DMS53 (cell line): ENCODE measurements at places on chromosomes 1 and 21.
A peak's percentile ranks its signal among the peaks of the same experiment; 100 is the strongest.

GRCh38 chr21:44816761-44817505 is 929 bp downstream of the SUMO3 start:
- DNase-seq: no peak

DNA sequence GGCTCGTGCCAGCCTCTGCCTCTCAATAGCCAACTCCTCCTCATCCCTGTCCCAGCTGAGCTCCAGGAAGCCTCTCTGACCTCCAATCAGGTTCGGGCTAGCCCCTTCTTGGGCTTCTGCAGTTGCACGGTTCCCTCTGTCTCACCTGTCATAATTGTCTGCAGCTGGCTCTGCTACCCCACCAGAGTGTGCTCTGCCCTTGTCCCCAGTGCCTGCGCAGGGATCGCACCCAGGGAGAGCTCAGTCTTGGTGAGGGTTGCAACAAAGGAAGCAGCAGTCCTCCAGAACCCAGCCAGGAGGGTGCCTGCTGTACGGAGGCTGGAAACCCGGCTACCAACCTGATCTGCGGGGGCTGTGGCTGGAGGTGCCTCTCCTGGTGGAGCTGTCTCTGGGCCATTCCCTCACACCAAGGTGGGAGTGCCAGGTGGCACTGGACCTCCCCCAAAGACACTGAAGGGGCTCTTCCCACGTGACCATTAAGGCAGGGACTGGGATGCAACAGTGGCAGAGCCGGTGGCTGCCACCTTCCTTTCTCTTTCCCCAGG is 63.5 kb upstream of the DMRTB1 start:
- DNase-seq: no peak

GRCh38 chr21:34260277-34261008 is 103.4 kb upstream of the KCNE2 start:
- no peak for DNase-seq

- no peak for DNase-seq
These were observed 34.7 kb upstream of the CLSTN1 start for GRCh38 chr1:9858293-9859035.

DNA sequence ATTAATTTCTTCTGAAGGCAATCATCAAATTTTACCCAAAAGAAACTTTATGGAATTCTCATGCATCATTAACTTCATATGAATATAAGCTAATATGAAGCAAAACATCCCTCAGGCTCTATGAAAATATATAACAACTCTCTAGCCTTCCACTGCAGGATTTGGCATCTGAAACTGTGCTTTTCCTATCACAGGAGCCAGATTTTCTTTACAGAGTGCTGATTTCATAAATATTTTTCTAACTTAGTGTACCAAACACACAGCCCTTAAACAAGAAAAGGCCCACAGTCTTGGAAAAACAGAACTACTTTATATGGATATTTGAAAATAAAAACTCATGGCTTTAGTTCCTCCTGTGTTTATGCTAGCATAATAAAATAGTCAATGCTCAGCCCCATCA is 559.5 kb upstream of the CHRM3 start:
- DNase-seq: no peak

DNA sequence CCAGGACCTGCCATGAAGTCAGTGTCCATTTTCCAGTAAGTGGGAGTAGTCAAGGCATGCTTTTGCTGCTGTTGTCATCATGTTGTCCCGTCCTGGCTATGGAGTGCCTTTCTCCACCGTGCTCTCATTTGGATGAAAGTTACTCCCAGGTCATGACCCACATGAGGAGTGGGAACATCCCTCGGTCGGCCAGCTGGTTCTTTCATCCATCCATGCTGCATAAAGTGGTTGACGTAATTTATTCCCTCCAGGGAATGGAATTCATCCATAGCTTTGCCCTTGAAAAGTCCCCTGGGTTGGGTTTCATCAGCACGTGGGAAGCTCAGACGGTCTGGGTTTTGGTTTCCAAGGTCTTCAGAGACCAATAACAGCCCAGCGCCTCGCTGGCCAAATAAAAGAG is 11.6 kb downstream of the PLA2G2A start:
- no peak for DNase-seq

DNA sequence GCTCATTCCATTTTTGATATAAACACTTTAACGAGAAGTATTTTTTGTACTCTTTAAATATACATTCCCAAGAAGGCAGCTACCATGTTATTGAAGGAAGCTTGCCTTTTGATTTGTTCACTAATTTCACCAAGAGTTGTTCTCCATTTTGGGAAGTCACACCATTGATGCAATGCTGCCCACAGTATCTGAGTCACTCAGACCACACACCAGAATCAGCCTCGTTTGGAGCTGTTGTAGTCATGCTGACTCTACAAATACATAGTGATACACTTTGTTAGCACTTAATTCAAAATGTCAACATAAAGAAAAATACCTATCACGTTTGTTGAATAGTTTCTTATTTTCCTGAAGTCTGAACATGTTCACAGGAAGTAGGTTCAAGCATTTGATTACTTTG is 78.7 kb downstream of the PAPPA2 start:
- peak; percentile 49 for DNase-seq
